Stimulated activated CD8-positive, alpha-beta memory T cell treated with anti-CD3 and anti-CD28 coated beads, Interleukin-2, amount 100 ng/mL, for 48 hours (primary cell): ENCODE measurements at places on chromosomes 3 and 15.

- DNase-seq, result no peak
Measured at GRCh38 chr15:70032509-70032908, 65.2 kb downstream of the TLE3 start.

GRCh38 chr15:85100186-85100937, 118.7 kb downstream of the PDE8A start:
- no peak for DNase-seq

- DNase-seq, result no peak
Measured at GRCh38 chr3:129619726-129620162, 13.3 kb upstream of the PLXND1 start.

GRCh38 chr15:52186651-52187486, 4.3 kb downstream of the GNB5 start:
- DNase-seq, result no peak

DNA sequence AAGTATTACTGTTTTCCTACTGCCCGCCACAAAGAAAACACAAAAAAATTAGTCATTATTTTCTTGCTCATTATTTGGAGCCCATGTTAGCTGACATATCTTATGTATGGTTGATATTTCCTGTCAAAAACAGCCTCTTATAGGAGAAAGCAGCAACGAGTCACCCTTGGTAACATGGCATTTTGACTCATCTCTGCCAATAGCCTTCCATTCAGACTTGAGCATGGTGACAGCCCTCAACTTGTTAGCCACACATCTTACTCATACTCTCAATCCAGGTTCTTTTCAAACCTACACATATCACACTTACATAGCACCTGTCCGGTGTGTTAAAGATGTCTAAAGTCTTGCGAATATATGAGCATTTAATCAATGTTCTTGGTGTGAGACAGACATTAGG, 109.4 kb upstream of the SAMMSON start:
- DNase-seq, result no peak

GRCh38 chr3:50600841-50601591, 10.6 kb downstream of the CISH start:
- peak; percentile 84 for DNase-seq

- no peak for DNase-seq
Measured at GRCh38 chr3:193933451-193933850, 202.5 kb upstream of the HES1 start.

- DNase-seq, result no peak
Measured at GRCh38 chr15:92071045-92071634, 217.6 kb downstream of the SLCO3A1 start.

DNA sequence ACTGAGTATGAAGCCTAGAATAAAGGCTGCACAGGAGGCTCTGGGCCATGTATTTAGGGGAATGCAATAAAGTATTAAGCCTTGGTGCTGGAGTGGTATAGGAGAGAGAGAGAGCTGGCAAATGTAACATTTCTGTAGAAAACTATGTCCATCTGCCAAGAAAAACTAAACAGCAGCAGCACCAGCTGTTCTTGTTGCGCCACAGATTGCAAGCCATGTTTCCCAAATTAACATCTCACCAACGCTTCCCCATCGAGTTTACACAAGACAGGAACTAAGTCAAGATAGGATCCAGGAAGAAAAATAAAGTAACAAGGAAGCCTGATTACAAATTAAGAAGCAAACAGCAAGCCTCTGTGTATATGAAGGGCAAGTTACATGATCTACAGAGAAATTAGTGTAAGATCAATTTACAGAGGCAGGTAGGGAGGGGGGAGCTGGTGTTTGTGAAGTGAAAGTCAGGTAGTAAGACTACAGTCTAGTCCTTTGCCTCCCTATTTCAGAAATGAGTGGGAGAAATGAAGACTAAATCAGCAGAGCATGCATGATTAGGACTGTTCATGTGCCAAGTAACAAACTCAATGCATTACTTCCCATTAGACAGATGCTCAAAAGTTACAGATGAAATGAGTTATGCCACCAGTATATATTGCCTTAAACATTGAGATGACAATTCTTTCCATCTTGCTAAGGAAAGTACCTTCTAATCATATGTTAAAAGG, 900.5 kb downstream of the EPHA3 start:
- DNase-seq, result no peak

DNA sequence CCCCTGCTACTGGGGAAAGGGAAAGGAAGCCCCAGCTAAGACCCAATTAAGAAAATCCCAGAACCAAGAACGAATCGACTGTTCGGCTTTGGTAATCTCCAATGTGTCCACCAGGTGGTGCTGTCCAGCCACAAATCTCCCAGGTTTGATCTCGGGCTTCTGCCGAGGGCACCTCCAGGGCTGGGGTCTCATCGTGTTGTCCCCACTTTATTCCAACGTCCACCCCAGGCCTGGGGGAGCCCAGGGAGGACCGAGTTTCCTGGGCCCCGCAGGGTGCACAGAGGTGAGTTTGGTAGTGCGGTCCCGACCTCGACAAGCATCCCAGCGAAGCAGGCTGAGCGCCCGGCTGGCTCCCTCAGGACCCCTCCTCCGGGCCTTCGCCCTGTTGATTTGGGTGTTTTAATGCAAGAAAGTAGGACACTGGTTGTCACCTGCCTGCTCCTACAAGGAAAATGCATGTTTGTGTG, 185.1 kb downstream of the GOLGA6L6 start:
- DNase-seq, result peak; percentile 54

- DNase-seq, result no peak
Measured at GRCh38 chr3:195183071-195183776, 87.7 kb downstream of the XXYLT1 start.

DNA sequence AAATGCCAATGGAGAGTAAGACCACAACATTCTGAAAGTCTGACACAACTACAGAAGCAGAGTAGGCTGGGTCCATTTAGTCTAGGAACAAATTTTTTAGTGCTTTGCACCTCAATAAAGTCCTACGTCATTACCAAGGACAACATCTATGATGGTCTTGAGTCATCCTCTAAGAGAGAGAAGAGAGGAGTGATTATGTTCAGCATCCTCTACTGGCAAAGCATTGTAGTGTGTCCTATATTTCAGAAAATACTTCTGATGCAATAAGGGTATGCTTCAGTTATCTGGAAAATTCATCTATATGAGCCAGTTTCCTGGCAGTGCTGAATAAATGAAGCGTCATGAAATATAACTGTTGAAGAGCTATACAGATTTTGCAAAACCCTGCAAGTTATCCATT, 95.6 kb downstream of the P2RY1 start:
- DNase-seq, result no peak

GRCh38 chr3:129576514-129577352, 29.7 kb downstream of the PLXND1 start:
- peak; percentile 7 for DNase-seq

GRCh38 chr15:53872410-53872809, 105.8 kb upstream of the UNC13C start:
- DNase-seq, result no peak

DNA sequence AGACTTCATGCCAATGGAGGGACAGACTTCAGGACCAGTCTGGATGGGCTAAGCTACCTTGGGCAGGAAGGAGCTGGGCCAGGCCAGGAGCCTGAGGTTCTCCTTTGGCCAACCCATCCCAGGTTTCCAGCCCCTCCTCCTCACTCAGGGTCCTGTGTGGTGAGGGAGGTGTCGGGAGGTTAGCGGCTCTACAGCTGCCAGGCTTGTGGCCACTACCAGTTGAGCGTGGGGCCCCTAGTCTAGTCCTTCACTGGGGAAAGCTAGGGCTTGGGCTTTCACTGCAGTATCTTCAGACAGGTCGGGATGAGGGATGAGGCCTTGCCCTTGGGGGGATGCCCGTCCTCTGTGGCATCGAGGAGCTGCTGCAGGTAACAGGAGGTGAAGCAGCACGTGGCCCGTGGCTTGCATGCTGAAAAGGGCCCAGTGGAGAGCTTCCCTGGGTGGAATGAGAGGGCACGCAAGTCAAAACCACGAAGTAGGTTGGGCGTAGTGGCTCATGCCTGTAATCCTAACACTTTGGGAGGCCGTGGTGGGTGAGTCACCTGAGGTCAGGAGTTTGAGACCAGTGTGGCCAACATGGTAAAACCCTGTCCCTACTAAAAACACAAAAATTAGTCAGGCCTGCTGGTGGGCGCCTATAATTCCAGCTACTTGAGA, 8.5 kb upstream of the FANCD2 start:
- peak; percentile 56 for DNase-seq

GRCh38 chr3:113105093-113105449, 106.3 kb upstream of the BOC start:
- no peak for DNase-seq

- no peak for DNase-seq
Measured at GRCh38 chr3:122268257-122269024, 56.6 kb upstream of the CSTA start.

DNA sequence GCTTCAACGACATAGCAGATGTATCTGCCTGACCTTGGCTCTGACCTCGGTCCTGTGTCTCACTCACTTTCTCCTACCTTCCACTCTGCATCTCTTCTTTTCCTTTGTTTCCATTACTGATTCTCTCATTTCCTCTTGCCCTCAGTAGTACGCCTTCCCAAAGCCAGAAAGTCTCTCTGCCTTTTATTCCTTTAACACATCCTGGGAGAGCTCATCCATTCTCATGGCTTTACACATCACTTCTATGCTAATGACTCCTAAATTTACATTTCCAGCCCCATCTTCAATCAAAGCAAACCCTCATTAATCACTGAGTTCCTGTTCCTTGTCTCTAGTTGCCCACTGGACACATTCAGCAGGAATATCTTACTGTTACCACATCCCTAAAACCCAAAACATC, 938.6 kb downstream of the NTRK3 start:
- no peak for DNase-seq

GRCh38 chr15:39213385-39213840, 367.5 kb upstream of the THBS1 start:
- no peak for DNase-seq
